ENCODE measurements at places on chromosomes 5 and 9.

- no peak for DNase-seq
Observed at GRCh38 chr9:97779608-97780007, 73.4 kb upstream of the FOXE1 start.

GRCh38 chr5:69113851-69114250, 20.0 kb downstream of the SLC30A5 start:
- DNase-seq, result peak; percentile 10

DNA sequence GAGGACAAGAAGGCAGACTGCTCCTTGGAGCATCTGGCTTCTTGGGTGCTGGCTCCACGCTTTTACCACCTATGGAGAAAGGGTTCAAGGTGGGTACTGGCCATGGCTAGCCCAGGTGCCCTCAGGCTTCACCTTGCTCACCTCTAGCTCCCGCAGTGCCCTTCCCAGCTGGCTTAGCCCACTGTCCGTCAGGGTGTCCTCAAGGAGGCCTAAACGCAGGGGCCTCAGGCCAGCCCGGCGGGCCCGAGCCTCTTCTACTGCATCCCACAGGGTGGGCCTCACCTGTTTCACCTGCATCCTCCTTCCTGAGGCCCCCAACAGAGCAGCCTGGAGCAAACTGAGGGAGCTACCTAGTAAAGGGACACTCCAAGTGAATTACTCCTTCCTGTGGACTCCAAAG, 9.1 kb downstream of the SLC35A4 start:
- DNase-seq, result no peak

DNA sequence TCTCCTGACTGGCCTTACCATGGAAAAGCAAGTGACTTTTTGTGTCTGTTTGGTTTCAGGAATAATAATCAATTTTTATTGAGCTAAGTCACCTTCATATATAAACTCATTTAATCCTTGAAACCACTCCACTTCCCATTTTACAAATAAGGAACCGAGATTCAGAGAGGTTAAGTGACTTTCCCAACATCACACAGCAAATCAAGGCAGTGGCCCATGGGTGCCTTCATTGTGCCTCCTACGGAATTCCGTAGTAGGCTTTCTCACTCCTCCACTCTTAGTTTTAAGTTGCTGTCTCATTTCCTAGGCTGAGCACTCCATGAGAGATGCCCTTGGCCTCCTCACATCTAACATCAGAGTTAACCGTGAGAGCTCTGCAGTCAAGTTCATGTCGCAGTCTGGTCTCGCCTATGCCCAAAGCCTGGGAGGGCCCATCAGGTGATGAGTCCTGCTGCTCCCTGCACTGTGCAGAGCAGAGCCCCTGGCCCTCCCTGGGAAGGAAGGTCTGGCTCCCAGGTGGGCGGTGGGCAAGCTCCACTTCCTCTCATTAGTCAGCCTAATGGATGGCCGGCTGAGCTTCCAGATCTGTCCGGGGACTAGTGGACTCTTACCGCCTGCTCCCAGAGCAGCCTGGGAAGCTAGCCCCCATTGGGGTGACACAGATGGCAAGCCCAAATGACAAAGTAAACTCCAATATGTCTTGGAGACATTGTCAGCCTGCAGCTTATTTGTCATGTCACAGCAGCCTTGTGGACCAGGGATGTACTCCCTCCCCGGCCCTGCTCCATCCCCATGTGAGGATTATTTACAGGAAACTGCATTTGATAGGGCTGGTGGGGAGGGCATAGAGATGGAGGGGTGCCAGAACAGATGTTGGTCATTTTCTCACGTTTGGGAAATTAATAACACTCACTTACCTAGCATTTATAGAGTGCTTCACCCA, 123.4 kb downstream of the MVB12B start:
- DNase-seq, result no peak

DNA sequence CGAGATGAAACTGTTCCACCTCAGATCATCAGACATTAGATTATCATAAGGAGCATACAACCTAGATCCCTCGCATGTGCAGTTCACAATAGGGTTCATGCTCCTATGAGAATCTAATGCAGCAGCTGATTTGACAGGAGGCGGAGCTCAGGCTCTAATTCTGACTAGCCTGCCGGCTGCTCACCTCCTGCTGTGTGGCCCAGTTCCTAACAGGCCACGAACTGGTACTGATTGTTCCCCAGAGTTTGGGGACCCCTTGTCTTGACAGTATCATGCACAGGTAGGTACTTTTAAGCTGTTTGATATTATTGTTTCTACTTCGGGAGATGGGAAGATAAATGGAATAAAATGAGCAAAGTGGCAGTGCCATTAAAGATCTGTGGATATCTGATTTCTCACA, 66.9 kb downstream of the ZCCHC7 start:
- no peak for DNase-seq
